Fibroblast of villous mesenchyme (primary cell): ENCODE measurements at places on chromosomes 4 and X. TPM values are rescaled to one million over a fixed set of nuclear protein-coding genes. Genes with fewer than 3 reads are reported as not detected.

CXCL11 gene
- total RNA-seq, result not detected in 2 replicates

- DNase-seq, result peak; percentile 87
Observed at GRCh38 chr4:112234952-112235609, 3.5 kb downstream of the AP1AR start.

CLDN34 gene
- under 0.01 TPM in 1 of 2 replicates, not detected in the other for total RNA-seq

- DNase-seq, result peak; percentile 60
Observed at GRCh38 chr4:155616117-155616516, 50.5 kb upstream of the GUCY1A1 start.

DNA sequence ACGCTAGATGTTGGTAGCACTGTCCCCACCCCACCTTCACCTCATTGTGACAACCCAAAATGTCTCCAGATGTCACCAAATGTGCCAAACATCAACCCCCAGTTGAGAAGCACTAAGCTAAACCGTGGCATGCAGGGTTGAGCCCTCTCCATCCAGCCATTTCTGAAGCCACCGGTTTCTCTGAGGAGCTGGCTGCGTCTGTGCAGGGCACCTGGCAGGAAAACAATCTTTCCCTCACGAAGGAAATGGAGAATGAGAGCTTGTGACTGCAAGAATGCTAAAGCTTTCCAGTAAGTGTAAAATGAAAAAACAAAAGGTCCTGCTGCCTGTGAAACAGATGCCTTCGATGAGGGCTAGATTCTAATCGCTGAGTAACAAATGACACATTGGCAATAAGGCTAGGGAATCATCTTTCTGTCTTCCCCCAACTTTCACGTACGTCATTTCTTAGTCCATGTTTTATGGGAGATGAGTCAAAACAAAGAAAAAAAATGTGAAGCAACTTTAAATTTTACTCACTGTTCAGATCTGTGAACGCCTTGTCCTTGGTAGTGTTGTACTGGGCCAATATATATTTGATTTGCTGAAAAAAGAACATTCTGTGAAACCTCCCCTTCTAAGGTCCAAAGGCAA is 59.9 kb downstream of the PROM1 start:
- peak; percentile 57 for DNase-seq

PRRG3 gene
- not detected in 2 replicates for total RNA-seq

GRCh38 chr4:120070196-120070595 is 3.5 kb upstream of the MAD2L1 start:
- DNase-seq, result peak; percentile 25

CACNA1F gene
- total RNA-seq, result not detected in 2 replicates

DNA sequence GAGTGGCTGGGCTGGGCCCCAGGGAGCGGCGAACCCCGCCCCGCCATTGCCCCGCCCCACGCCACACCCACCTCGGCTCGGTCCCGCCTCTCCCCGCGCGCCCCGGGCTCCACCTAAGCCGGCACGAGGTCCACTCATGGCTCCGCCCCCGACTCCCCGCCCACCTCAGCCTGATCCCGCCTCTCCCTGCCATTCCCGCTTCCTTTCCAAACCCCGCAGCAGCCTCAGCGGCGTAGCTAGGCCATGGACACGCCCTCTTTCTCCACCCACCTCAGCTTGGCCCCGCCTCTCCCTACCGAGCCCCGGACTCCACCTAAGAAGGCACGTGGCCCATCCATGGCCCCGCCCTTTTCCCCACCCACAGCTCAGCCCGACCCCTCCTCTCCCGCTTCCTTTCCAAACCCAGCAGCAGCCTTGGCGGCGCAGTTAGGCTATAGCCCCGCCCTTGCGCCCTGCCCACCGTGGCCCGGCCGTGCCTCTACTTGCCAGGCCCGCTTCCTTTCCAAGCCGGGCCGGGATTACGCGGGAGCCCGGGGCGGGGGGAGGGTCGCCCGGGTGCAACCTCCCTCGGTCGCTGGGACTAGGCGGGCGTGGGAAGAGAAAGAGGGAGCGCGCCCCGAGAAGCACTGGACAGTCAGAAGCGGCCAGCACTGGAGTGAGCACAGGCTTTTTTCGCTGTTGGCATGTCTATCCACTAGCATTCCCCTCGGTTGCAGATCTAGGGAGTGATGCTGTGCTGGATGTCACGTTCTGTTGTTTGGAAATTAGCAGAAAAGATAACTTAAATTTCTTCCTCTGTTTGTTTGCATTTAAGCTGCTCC is at the start of gene RELL1:
Gene RELL1, minus strand, starts transcription at position 4 of the 821 bp plus-strand sequence. CDS start 89 bp downstream, outside the sequence.
- peak; percentile 100 for DNase-seq

GRCh38 chr4:118154649-118155048 is 120.4 kb downstream of the NDST3 start:
- DNase-seq, result no peak

- peak; percentile 1 for DNase-seq
Observed at GRCh38 chr4:65943076-65943475, 272.8 kb upstream of the EPHA5 start.

- no peak for DNase-seq
Observed at GRCh38 chr4:45629717-45630116, 494.1 kb downstream of the GABRG1 start.

F8A3 gene
- total RNA-seq, result 2.3 and 2.6 TPM in 2 replicates

SSX3 gene
- total RNA-seq, result not detected in 2 replicates

DNA sequence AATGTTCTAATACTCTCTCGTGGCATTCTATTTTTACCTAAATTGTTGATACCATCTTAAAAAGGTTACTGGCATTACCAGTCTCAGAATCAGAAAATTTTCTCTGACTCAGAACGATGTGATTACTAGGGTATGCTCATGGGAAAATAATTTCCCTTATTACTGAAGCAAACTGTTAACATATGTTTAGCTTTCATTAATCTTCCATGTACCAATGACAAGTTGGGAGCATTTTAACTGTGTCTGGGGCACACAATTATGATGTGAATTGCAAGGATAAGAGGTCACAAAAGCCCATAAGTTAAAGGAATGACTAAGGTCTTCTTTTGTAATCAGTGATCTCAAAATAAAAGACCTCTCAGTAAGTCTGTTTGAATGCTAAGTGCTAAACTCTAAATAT is 1254.6 kb downstream of the PCDH18 start:
- no peak for DNase-seq

POU3F4 gene
- total RNA-seq, result not detected in 2 replicates

EVC gene
- total RNA-seq, result 35.0 and 54.4 TPM in 2 replicates

ZNF157 gene
- total RNA-seq, result under 0.01 TPM in 2 replicates

DNA sequence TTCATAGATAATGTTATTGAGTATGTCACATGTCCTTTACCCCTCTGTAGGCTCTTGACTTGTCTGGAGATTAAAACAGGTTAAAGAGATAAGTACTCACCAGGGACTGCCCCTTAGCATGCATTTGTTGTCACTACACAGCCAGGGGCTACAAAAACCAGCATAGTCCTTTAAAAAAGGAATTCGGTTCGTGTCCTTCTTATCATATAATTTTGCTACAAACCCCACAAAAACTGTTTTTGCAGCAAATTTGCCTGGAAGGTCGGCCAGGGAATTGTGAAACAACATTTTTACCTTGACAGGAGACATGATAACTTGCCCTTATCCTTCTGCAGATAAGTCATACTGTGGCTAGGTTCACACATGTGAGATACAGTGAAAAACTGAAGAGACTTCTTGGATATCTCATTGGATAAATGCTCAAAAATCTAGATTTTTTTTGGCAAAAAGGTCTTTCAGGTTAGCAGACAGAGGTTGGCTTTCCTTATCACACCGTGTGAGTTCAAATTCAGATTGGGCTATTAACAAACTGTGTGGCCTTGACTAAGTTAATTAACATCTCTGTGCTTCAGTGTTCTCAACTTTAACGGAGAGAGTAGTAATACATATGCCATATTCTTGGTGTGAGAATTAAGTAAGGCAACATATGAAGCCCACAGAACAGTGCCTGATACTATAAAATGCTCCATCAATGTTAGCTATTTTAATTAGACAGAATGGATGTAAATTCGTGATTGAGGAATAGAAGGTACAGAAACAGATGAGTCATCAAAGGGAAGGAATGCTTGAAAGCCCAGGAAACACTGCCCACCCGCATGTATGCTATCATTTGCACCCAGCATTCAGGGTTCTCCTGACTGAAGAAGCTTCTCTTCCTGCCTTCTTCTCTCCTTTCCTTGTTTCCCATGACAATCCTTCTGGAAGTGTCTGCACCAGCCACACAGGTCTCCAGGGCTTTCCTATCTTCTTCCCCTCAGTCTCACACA is 30.0 kb downstream of the FAM9C start:
- peak; percentile 36 for DNase-seq

DNA sequence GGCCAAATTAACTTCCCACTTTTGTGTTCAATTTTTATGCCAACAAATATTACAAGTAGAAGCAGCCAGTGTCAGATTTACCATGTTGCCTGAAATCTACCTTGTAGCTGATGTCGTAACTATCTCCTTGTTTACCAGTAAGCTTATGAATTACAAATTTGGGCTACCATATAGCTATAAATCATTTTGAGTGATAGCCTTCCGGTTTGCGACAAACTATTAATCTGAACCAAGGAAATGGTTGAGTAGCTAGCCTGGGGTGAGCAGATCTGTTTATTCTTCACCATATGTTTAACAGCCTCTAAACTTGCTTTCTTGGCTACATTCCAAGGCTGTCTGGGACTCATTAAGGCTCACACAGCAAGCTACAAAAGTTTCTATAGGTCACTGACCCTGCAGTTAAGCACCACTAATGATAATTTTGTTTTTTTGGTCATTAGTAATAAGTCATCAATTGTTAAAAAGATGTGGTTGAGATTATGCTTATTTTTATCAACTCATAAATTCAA is 218.7 kb upstream of the SPOCK3 start:
- DNase-seq, result no peak

- DNase-seq, result no peak
Observed at GRCh38 chr4:111492496-111492895, 652.8 kb upstream of the FAM241A start.

CT83 gene
- not detected in 2 replicates for total RNA-seq

GSX2 gene
- under 0.01 TPM in 1 of 2 replicates, not detected in the other for total RNA-seq

DNA sequence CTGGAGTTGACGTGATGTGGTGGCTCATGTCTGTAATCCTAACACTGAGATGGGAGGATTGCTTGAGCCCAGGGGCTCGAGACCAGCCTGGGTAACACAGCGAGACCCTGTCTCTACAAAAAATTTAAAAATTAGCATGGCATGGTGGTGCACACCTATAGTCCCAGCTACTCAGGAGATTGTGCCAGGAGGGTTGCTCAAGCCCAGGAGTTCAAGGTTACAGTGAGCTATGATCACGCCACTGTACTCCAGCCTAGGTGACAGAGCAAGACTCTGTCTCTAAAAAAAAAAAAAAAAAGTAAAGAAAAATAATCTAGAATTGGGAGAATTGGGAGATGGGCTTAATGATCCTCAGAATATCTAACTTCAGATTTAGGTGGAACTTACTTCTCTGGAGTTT is 51.1 kb downstream of the MSN start:
- no peak for DNase-seq

DNA sequence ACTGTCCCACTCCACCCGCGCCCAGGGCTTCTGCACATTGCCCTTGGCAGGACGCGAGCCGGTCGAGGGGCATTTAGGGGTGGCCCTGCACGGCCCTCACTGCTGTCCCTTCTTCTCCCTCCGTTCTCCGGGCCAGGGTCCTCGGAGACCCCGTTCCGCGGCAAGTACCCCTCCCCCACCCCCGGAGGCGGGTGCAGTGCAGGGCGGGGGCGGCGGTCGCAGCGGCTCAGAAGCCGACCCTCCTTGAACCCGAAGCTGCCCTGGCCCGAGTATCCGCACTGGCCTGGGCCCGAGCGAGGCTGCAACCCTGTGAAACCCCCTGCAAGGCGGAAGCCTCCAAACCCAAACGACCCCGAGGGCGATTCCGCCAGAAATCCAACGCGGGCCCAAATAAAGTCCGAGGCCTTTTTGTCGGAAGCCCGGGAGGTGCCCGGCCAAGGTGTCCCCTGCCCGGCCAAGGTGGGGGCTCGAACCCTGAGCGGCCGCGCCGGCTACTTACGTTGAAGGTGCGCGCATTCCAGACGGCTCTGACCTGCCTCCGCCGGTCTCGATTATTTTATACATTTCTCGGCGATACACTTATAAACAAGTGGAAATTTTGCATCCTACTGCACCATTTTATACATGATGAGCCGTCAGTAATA is 53.1 kb upstream of the TMEM33 start:
- DNase-seq, result no peak

PNMA6A gene
- total RNA-seq, result 0.32 and 0.43 TPM in 2 replicates

XAGE1A gene
- total RNA-seq, result 0.32 TPM in 1 of 2 replicates, not detected in the other

PIN4 gene
- 6.9 and 10.6 TPM in 2 replicates for total RNA-seq

- DNase-seq, result no peak
Observed at GRCh38 chr4:102586002-102586643, 85.0 kb downstream of the NFKB1 start.

CHRNA9 gene
- under 0.01 TPM in 1 of 2 replicates, not detected in the other for total RNA-seq

DNA sequence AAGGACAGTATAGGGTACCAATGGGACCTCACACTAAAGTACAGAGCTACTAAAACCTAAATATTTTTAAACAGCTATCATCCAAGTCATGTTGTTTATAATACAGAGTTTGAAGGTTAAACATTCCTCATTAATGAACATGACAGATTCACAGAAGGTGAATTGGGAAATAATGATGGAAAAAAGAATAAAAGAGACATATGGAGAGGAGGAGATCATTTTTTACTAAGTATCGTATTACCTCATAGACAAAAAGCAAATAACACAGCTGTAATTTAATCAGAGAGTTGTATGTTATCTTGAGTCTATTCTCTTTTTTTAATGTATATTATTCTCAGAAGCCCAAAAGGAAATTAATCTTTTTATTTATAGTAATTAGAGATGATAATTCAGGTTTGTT is 7.9 kb downstream of the PLK4 start:
- DNase-seq, result peak; percentile 24

SSX4B gene
- not detected in 2 replicates for total RNA-seq

DNA sequence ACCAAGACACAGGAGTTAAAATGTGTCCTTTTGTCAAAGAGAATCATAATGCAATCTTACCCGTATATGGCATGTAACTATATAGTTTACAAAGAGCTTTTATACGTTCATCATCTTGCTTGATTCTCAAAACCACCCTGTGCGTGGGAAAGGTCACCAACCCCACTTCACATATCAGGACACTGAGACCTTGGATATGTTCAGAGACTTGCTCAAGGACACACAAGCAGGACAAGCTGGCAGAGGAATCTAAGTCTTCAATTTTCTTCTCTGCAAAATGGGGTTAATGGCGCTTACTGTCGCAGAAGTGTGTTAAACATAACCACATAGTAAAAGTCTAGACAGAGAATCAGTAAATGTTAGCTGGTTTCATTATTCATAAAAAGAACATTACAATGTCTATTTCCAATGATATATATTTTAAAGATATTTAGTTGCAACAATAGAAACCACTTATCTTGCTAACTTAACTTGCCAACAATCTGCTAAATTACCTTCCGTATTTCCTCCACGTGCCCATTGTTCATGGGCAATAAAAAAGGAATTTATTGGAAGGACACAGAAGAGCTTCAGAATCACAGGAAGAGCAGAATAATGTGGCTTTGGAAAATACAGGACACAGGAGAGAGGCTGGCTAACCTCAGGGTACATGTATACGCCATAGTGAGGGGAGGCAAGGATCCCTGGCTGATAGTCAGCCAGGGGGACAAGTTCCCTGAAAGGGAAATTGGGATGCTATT is 64.6 kb upstream of the TAPT1 start:
- DNase-seq, result no peak

GRCh38 chrX:45765767-45766166 is 565.1 kb upstream of the DIPK2B start:
- no peak for DNase-seq

GRCh38 chrX:66672106-66672505 is 33.2 kb upstream of the EDA2R start:
- DNase-seq, result no peak
